LHCN-M2 (cell line): ENCODE measurements at places on chromosomes 3 and 15.

DNA sequence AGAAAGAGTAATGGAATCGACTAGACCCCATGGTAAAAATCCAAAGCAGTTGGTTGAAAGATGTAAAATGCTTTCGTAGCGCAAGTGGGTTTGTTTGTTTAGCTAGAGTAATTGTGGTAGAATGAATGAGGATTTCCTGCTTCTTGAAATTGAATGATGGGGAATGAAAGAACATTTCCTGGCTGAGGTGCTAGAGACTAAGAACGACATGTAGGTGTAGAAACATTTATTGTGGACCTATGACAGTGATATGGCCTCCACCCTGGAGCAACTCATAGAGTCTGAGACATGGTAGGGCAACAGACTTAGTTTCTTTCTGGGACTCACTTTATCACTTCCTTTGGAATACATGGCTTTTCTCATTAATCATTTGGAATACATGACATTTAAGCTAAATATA is 467.6 kb upstream of the CFAP20DC start:
- no peak for DNase-seq

DNA sequence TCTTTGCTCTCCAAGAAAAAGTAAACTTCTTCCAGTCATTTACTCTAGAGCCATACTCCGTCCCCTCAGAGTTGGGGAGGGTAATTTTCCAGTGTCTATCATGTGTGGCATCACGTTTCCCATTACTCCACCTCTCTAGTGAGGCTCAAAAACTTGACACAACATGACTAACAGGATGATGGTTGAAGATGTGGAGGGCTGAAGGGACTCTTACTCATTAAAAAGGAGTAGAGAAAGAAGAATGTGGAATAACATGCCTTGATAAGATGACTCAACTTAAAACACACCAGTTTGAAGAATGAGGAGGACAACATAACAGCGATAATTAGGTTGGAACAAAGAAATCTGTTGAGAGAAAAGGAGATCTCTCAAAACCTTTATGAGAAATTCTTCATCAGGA is 894.3 kb downstream of the OTOL1 start:
- peak; percentile 94 for DNase-seq

DNA sequence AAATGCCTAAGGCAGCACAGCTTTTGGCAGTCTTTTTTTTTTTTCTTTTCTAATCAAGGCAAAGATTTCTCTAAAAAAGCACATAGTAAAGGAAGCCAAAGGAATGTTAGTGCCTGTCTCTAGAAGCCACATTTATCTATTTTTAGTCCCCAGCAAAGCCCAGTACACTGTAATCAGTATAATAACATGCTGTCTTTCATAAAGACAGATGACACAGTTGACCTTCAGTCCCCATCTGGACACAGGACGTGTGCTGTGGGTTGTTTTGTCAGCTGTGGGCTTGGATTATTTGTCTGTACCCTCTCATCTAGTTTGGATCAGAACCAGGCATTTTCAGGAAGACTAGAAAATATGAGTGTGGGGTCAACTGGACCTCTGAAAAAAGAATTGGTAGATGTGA is 110.4 kb upstream of the CTNNB1 start:
- DNase-seq: peak; percentile 63

GRCh38 chr3:189458528-189458927 is 172.7 kb upstream of the TP63 start:
- peak; percentile 5 for DNase-seq

DNA sequence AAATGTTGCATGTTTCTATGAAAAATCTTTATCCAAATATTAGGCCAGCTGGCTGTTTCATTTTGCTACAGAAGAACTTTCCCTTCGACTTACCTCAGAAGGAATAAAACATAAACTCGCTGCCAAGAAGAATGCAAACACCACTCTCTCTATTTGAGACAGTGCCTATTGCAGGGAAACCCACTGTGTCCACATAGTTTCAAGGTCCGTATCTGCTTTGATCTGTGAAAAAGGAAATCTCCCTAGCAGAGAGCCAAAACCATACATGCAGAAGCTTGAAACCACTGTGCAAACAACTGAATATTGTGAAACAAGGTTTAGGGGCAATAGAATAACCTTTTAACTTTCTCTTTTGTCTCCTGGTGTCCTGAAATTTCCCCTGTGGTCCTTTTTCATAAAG is 35.0 kb upstream of the CAPN7 start:
- no peak for DNase-seq

DNA sequence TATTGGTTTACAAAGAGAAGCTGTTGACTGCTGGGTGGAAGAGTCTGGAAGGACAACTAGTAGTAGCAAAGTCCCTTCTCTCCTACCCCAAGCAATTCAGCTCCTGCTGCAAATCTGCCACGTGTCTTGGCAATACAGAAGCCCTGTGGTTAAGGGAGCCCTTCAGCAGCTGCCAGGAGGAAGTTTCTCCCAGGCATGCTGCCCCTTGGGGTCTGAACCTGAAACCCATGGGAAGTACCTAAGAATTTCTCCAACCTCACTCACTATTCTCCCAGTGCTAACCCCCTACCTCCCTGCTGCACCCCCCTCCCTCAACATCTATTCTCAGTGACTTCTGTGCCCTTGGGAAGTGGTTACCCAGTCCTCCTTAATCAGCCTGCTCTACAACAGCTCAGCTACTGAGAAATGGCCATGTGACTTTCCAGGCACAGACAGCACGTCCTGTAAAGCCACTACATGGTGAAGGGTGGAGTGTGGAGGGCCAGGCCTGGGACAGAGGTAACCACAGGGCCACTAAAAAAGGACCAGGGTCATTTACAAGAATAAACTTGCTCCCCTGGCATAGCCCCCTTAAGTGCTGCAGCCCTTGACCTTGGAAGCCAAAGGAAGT is 316.6 kb downstream of the NTRK3 start:
- DNase-seq: no peak

- DNase-seq: no peak
Observed at GRCh38 chr3:47378869-47379268, 2.0 kb upstream of the PTPN23 start.

- no peak for DNase-seq
Observed at GRCh38 chr3:129117134-129117533, 4.5 kb downstream of the RAB43 start.

GRCh38 chr3:197791892-197792647 is 1.0 kb downstream of the LRCH3 start:
- peak; percentile 39 for DNase-seq

DNA sequence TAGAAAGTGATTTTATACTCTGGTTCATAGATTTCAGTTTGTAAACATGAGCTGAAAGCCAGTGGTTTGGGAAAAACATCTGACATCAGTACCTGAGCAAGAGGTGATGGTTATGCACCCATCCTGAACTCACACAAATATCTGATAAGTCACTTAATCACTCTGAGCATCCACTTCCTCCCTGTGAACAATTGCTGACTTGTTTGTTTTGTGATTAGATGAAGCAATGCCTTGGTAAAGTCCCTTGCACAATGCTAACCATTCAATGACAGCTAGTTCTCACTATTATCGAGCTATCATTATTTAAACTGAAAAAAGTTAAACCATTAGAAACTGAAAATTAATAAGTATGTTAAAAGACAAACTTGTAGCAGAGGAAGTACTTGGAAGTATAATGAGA is 303.0 kb downstream of the PLOD2 start:
- DNase-seq: no peak

- DNase-seq: no peak
Observed at GRCh38 chr15:78453447-78453846, 15.4 kb downstream of the IREB2 start.

- DNase-seq: no peak
Observed at GRCh38 chr15:71715914-71716313, 94.4 kb upstream of the NR2E3 start.

DNA sequence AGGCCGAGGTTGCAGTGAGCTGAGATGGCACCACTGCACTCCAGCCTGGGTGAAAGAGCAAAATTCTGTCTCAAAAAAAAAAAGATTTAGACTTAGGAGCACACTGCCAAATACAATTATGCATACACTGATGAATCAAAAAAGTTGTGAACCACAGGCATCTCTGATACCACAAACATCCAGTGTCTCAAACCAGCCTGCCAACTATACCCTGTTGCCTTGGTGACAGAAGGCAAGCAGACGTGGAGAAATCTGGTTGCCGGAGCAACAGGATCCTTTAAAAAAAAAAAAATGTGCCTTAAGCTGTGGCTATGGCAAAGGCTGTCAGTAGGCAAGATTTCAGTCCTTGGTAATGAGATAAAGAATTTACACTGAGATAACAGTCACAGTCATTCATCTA is 202.3 kb downstream of the NEK10 start:
- peak; percentile 99 for DNase-seq

GRCh38 chr3:71317749-71318457 is 265.6 kb downstream of the FOXP1 start:
- peak; percentile 70 for DNase-seq

GRCh38 chr3:7667774-7668173 is 806.9 kb downstream of the GRM7 start:
- no peak for DNase-seq

DNA sequence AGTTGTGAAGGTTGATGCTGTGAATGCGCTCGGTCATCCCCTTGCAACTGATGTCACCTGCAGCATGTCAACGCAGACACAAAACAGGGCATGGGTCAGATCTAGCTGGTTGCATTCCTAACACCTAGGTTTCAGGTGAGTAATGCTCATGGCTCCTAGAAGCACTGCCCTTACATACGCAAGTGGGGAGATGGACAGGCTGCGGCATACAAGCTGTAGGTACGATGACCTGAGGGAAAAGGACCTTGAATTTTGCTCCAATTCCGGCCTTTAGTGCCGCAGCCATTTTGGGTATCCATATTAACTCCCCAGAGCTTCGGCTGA is 58.0 kb downstream of the TIGIT start:
- no peak for DNase-seq

- no peak for DNase-seq
Observed at GRCh38 chr15:25171856-25172687, 217.3 kb downstream of the SNRPN start.

DNA sequence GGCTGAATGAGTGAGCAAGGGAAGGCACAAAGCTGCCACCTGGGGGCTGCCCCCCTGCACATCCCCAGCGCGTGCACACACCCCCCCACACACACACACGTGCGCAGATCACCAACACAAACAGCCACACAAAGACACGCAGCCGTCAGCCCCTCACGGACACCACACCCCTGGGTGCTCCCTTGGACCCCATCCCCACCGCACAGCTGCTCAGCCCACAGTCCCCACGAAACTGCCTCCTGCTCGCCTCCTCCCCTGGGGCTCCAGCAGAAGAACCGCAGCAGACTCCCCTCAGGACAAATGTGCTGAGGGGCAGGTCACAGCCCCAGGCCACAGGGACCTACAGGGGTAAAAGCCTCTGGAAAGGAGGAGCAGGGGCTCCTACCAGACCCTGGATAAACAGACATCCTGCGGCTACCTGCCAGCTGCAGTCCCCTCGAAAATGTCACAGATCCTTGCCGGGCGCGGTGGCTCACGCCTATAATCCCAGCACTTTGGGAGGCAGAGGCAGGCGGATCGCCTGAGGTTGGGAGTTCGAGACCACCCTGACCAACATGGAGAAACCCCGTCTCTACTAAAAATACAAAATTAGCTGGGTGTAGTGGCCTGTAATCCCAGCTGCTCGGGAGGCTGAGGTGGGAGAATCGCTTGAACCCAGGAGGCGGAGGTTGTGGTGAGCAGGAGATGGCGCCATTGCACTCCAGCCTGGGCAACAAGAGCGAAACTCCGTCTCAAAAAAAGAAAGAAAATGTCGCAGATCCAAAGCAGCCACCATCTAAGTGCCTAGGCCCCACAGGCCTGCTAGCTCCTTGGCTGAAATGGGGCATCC is 6.5 kb downstream of the TWF2 start:
- DNase-seq: no peak

- no peak for DNase-seq
Observed at GRCh38 chr15:100726070-100726420, 123.7 kb downstream of the ASB7 start.

GRCh38 chr3:187025254-187025655 is 94.9 kb downstream of the ST6GAL1 start:
- no peak for DNase-seq

GRCh38 chr3:149401926-149402310 is 24.5 kb upstream of the TM4SF1 start:
- no peak for DNase-seq

DNA sequence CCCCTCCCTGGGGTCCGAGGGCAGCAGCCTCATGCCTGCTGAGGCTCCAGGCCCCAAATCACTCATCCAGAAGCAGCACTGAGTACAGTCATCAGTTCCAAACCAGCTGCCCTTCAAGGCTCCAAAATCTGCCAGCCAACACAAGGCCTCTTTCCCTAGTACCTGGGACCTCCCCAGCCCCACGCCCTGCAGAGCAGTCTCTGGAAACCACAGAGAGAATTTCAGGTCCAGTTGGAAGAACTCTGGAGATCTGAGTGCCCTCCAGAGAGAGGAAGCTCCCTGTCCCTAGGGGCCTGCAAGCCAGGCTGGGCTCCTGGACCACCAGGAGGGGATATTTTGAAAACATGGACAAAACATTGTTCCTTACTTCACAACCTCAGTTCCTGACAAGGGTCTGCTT is 26.2 kb downstream of the TKT start:
- DNase-seq: no peak

GRCh38 chr3:98875535-98875934 is 26.0 kb downstream of the DCBLD2 start:
- no peak for DNase-seq

- DNase-seq: no peak
Observed at GRCh38 chr15:36972704-36973103, 127.6 kb downstream of the MEIS2 start.

DNA sequence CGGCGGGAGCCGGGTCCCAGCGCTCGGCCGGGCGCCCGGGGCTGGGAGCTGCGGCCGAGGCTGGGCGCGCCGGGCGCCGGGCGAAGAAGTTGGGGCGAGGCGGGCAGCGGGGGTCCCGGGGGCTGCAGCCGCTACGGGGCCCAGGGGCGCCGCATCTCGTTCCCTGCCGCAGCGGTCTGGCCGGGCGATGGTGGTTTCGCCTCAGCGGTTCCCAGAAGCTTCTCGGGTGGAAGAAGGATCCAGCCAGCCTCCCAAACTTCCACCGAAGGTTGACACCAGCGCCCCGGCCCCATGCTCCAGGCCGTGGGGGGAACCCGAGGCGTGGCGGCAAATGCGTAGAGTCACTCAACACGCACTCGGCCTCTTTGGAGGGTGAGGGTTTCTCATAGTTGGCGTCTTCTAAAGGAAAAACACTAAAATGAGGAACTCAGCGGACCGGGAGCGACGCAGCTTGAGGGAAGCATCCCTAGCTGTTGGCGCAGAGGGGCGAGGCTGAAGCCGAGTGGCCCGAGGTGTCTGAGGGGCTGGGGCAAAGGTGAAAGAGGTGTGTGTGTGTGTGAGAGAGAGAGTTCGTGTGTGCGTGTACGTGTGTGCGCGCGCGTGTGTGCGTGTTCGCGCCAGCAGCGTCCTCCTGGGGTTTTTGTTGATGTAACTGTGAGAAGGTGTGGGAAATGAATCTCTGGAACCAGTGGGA is 940 bp downstream of the BOC start:
- DNase-seq: peak; percentile 23

DNA sequence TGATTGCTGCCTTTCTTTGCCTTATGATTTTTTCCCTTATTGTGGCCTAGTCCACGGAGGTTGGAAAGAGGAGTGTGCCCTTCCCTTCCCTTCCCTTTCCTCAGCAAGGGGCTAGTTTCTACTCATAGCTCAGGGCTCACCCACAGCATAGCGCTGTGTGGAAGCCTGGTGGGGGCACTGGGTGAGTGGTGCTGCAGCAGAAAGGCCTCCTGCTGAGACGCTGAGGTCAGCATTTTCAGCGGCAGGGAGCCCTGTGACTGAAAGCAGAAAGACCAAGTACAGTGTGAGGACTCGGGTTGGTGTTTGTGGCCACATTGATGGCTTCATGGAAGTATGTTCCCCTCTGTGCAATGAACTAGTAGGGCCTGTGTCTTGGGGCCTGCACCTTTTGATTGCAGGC is 21.9 kb downstream of the CACNA1D start:
- no peak for DNase-seq

- DNase-seq: peak; percentile 54
Observed at GRCh38 chr3:29128001-29128400, 152.9 kb upstream of the RBMS3 start.
